Activated CD8-positive, alpha-beta T cell treated with anti-CD3 and anti-CD28 coated beads for 36 hours (primary cell): ENCODE measurements at places on chromosomes 11 and 22. TPM values are rescaled to one million over a fixed set of nuclear protein-coding genes. Genes with fewer than 3 reads are reported as not detected.

OR6A2 gene
- 0.16 TPM for total RNA-seq

PATE3 gene
- not detected for total RNA-seq

KRTAP5-1 gene
- total RNA-seq, result not detected

RRM1 gene
- 192 TPM for total RNA-seq

MOGAT2 gene
- total RNA-seq, result not detected

DRD4 gene
- 0.88 TPM for total RNA-seq

GAS2 gene
- 0.99 TPM for total RNA-seq

B3GAT1 gene
- 0.07 TPM for total RNA-seq

IL17REL gene
- total RNA-seq, result not detected

ABCG4 gene
- total RNA-seq, result not detected

LGR4 gene
- total RNA-seq, result not detected

DGCR6 gene
- 1.4 TPM for total RNA-seq

TRIM6 gene
- total RNA-seq, result 0.47 TPM

CCDC81 gene
- 0.83 TPM for total RNA-seq
